ENCODE measurements at places on chromosomes 1 and 21.

GRCh38 chr1:67696708-67697107, 11.7 kb downstream of the GADD45A start:
- no peak for DNase-seq

GRCh38 chr1:160204526-160205241, 500 bp upstream of the PEA15 start:
- no peak for DNase-seq

DNA sequence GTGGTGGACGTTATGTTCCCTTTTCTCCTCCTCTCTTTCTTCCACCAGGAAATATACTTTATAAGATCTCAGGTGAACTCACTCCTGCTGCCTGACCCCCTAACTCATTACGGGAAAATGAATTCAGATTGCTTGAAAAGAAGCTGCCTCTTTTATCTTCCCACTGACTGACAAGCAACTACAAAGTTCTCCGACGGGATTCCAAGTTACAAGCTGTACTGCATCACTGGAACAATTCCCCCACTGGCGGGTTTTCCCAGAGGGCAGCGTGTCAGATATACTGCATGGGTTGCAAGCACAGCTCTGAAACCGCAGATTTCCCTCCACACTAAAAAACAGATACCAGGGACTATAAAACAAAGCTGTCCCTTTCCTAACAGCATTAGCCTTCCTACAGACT, 390.6 kb downstream of the KCTD3 start:
- DNase-seq: no peak

GRCh38 chr1:46394872-46395465, 852 bp downstream of the FAAH start:
- no peak for DNase-seq

- no peak for DNase-seq
Observed at GRCh38 chr1:60265560-60266535, 192.3 kb upstream of the C1orf87 start.

- DNase-seq: no peak
Observed at GRCh38 chr1:54791880-54792522, 9.1 kb downstream of the TTC22 start.

GRCh38 chr1:24972221-24972914, 42.3 kb upstream of the RUNX3 start:
- no peak for DNase-seq

DNA sequence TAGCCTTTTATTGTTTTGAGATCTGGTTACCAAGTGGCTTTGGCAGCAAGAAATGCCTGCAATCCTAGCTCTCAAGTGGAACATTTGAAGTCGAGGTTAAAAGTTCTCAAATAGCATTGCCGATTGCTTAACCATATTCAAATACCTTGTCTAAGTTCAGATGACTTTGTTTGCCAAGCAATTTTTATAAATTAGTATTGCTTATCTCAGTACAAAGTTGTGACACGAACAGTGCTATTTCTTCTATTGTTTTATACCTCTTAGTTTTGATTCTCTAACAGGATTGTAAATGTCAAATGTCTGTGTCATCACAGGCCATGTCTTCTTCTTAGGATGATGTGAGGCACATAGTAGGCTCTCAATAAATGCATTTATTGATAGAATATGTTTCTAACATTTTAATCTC, 633.3 kb downstream of the PTPRC start:
- no peak for DNase-seq

GRCh38 chr1:111463029-111463683, 10.6 kb upstream of the C1orf162 start:
- DNase-seq: no peak

GRCh38 chr1:158053276-158053675, 59.8 kb downstream of the KIRREL1 start:
- no peak for DNase-seq

- DNase-seq: no peak
Observed at GRCh38 chr1:17350083-17350482, 21.9 kb upstream of the PADI6 start.

- DNase-seq: no peak
Observed at GRCh38 chr1:174768949-174769348, 230.8 kb upstream of the CACYBP start.

DNA sequence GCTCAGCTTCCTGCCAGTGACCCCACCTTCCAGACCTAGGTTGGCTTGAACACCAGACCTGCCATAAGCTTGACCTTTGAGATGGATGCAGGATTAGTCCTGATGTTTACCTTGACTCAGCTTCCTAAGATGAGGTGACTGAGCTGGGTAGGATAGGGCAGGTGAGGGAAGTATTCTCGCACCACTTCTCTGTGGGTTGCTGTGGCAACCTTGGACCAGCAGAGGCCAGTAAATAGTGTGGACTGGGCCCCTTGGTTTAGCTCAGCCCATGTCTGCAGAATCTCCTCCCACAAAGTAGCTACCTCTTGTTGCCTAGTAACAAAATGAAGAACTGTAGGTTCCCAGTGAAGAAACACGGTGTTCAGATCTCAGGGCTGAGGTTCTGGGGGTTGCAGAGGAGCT, 8.4 kb downstream of the RPS6KA1 start:
- DNase-seq: no peak

DNA sequence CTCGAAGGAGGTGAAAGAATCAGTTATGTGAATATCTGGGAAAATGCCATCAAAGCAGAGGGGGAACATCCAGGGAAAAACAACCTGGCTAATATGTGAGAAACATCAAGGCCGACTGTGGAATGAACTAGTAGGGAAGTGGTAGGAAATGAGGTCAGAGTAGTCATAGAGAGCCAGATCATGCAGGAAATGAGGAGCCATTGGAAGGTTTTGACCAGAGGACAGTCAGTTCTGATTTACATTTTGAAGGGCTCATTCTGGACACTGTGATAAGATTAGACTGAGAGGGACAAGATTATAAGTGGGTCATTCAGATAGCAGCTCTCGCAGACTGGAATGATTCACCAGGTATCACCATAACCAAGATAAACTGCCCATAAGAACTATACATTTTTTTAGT, 63.7 kb downstream of the SYT14 start:
- DNase-seq: no peak

- DNase-seq: peak; percentile 24
Observed at GRCh38 chr1:25651824-25652741, 35.5 kb downstream of the MAN1C1 start.

DNA sequence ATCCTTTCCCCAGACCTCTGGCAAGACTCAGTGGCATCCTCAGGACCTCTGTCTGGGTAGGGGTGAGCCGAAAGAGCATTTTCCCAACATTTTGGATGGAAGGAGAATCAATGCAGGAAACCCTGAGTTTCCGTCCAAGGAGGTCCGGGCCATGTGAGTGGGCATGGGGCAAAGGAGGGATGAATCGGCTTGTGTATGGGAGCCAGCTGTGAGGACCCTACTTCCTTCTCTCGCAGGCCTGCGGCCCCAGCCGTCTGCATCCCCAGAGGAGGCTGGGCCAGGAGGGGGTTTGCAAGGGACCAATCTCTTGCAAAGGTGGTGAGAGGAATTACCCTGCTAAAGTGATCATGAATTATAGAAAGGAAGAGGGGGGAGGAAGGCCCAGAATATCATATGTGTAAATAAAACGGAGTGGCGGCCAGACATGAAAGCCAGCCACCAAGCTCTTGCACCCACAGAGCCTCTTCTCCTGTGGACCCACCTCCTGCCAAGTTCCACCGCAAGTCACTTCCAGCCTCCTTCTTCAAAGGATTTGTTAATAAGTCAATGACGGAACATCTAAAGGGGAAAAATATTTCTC, 48.2 kb upstream of the POU3F1 start:
- no peak for DNase-seq

GRCh38 chr1:28282426-28283407, 23.4 kb downstream of the SESN2 start:
- no peak for DNase-seq

DNA sequence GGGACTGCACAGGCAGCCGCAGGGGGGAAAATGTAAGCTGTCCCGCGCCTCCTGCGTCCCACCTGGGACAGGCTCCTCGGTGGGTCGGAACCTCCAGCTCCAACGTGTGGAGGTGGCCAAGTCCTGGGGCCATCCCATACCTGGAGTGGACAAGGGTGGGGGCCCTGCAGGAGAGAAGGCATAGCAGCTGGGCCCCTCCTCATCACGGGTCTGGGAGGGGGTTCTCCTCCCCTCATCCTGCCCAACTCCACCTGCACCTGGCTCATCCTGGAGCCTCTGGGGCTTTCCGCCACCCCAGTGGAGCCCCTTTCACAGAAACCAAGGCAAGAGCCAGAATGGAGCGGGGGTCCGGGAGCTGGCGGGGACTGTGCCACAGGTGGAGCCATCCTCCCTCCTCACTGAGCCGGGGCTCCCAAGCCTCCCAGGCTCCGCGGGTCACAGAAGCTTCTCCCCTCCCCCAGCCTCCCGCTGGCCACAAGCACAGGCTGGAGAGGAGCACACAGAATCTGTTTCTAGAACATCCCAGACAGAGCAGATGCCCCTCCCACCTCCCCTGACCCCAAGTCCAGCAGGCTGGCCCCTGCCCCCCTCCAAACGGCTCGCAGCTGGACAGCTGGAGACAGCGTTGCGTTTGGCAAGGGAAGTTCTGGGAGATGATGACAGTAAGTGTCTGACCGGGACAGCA, 65.8 kb downstream of the MEGF6 start:
- DNase-seq: peak; percentile 59
